ENCODE measurements at places on chromosomes 5 and 9.

DNA sequence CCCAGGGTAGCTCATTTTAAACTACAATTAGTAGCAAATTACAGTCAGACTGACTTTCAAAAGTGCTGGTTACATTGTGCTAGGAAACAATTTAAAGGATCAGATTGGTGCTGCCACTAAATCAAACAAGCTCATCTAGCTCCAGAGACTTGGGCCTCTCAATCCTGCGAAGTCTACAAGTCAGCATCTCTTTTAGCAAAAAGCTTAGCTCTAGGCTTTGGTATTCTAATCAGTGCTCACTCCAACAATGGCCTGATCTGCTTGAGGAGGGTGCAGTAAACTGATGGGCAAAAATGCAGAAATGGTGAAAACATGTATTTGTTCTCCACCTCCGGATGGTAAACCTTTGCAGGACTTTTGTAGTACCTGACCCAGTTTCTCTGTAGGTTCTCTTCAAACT is 47.0 kb upstream of the SEMA6A start:
- DNase-seq = no peak

GRCh38 chr9:130570208-130570607 is 9.2 kb upstream of the FUBP3 start:
- DNase-seq = no peak

GRCh38 chr9:109912726-109913460 is 132.9 kb downstream of the PALM2AKAP2 start:
- DNase-seq = no peak

DNA sequence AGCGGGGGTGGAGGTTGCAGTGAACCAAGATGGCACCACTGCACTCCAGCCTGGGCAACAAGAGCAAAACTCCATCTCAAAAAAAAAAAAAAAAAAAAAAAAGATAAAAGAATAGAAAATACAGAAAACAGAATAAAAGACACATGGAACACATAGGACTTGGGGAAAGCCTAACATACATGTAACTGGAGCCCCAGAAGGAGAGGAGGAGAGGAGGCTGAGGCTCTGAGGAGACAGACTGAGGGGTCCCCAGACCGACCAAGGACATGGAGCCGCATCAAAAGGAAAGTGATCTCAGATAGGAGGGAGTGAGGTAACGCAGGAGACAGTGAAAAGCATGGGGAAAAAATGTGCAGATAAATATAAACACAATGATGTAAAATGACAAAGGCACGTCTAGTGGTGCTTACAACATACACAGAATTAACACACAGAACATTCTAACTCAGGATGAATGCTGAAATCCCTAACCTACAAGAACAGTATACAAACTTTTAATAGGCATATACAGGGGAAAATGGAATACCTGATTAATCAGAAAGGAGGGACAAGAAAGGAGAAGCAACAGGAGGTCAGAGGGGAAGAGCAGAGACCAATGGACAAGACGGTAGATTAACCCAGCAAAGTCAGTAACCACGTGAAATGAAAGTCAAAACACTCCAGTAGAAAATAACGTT is 65.2 kb upstream of the UBAC1 start:
- no peak for DNase-seq

GRCh38 chr9:132748450-132748849 is 78.2 kb downstream of the GTF3C4 start:
- no peak for DNase-seq

DNA sequence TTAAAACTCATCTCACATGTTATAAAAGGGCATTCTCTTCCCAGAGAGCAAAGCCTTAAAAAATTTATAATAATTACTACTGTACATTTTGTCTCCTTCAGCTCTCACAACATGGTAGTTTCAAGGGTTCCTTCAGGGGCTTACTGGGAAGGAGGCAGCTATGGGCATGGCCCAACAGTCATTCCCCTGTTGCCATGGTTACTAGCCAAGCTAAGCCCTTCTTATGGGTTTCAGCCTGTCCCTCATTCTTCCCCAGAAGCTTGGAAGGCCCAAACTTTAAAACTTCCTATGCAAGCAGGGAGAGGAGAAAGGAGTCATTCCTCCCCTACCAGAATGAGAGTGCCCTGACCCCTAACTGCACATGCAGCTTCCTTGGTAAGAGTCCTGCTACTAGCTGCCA is 82.2 kb upstream of the CNTLN start:
- DNase-seq = no peak

DNA sequence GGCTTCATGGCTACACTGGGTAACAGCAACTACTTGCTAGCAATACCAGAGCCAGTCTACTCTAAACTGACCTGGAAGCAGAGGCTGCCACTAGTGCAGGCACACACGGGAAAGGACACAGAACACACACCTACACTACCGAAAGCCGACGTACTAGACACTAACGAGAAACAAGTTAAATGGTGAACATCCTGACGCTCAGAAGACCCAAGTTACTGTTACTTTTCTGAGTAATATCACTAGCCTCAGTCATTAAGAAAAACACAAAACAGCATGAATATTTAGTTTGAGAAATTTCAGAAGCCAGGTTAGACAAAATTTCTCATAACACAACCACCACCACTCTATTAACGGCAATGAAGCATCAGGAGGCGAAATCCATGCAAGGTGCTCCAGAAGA is 44.5 kb downstream of the CAMSAP1 start:
- no peak for DNase-seq

- no peak for DNase-seq
These were observed 18.4 kb upstream of the RARS1 start for GRCh38 chr5:168467755-168468330.

GRCh38 chr5:127112347-127112864 is 39.1 kb upstream of the C5orf63 start:
- DNase-seq = no peak

- no peak for DNase-seq
These were observed 202.7 kb downstream of the RFK start for GRCh38 chr9:76191493-76191892.

GRCh38 chr5:173458828-173459609 is 130.8 kb upstream of the STC2 start:
- no peak for DNase-seq

DNA sequence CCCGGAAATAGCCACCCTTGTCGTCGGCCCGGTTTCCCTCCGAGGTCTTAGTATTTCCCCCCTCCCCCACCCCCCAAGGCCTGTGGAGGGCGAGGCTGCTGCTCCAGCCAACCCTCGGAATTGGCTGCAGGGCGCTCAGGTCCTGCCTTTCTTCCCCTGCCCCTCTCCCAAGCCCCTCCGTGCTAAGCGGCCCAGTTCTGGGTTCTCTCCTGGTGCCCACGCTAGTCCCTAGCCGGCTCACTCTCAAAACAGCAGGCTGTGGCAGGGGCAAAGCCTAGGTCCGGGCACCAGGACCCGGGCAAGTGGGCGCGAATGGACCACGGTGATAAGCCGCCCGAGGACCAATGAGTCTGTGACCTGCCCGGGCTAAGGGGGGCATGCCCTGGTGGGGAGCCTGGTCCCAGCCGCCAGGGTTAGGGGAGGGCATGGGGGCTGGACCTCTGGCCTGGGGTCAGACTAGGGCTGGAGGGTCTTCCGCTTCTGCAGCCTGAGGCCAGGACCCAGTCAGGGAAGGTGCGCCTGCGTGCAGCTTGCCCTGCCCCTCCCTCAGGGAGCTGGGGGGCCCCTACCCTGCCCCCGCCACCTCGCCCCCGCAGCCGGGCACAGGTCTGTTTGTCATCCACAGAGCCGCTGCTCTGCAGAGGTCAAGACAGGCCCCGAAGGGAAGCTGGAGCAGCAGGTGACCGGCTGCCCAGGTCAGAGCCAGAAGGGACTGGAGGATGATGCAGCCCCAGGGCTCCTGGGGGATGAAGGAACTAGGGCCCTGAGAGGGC is 5.0 kb upstream of the IRX4 start:
- DNase-seq = no peak

GRCh38 chr5:9187614-9188013 is 358.3 kb downstream of the SEMA5A start:
- no peak for DNase-seq

DNA sequence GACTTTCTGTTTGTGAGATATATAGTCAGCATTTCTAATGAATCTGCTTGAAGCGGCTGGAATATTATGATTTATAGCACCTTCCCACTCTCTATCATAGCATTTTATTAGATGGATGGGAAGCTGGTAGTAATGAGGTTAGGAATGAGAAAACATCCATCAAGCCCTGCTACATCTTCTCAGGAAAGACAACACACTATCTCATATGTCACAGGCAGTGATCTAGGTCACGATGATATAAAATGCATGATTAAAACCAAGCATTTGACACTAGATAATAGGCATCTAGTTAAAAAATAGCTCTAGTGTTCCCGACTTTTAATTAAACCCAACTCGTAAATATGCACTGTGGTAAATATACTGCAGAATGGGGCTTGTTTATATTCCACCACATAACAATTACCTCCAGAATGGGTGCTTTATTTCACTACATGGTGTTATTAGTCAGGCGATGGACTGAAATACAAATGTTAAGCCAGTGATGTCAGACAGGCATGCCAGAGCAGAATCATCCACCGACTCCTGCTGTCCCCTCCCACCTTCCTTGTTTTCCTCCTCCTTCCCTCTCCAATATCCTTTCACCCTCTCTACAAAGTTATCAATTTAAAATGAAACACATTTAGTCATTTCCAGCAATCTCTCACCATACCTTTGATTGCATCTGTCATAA is 286.8 kb downstream of the SPATA31D1 start:
- no peak for DNase-seq

DNA sequence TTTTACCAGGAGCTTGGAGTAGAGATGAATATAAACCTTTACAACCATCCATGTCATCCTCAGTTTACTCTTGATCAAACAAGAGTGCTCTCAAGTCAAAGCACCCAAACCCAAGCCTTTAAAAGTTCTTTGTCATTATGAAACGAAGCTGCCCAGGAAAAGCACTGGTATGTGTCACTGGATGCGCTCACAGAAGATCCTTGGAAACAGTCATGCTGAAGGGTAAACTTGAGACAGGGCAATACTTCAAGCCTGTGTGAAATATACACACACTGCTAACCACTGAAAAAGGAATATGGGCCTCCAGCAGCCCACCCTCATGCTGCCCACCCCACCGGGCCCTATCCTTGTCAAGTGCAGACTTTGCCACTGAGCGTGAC is 84.5 kb downstream of the PRRT1B start:
- no peak for DNase-seq

- no peak for DNase-seq
These were observed 86.3 kb upstream of the OTULINL start for GRCh38 chr5:14495301-14495700.

DNA sequence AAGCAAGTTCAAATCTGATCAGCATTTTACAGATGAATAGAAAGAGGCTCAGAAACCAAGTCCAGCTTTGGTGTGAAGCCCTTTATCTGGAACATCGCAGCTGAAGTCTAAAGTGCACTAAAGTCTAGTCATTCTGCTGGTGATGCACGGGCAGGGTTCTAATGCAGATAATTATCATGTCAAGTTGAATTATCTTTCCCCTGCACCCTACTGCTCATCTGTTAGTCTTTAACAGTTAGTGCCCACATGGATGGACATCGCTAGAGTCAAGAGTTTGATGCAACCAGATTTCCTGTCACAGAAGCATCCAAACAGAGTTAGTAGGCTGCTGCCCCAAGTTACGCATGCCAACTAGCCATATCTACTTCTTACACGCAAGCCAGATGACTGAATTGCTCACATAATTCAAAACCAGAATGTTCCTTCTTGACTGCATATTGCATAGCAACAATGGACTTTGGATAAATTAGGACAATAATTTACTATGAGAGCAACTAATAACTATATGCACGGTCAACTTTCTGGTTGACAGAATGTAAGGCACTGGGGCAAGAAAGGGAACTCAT is 1.6 kb upstream of the TOMM5 start:
- DNase-seq = no peak

GRCh38 chr9:13078164-13078563 is 201.3 kb downstream of the MPDZ start:
- DNase-seq = no peak

- no peak for DNase-seq
These were observed 518 bp downstream of the SPRY4 start for GRCh38 chr5:142324136-142324870.

DNA sequence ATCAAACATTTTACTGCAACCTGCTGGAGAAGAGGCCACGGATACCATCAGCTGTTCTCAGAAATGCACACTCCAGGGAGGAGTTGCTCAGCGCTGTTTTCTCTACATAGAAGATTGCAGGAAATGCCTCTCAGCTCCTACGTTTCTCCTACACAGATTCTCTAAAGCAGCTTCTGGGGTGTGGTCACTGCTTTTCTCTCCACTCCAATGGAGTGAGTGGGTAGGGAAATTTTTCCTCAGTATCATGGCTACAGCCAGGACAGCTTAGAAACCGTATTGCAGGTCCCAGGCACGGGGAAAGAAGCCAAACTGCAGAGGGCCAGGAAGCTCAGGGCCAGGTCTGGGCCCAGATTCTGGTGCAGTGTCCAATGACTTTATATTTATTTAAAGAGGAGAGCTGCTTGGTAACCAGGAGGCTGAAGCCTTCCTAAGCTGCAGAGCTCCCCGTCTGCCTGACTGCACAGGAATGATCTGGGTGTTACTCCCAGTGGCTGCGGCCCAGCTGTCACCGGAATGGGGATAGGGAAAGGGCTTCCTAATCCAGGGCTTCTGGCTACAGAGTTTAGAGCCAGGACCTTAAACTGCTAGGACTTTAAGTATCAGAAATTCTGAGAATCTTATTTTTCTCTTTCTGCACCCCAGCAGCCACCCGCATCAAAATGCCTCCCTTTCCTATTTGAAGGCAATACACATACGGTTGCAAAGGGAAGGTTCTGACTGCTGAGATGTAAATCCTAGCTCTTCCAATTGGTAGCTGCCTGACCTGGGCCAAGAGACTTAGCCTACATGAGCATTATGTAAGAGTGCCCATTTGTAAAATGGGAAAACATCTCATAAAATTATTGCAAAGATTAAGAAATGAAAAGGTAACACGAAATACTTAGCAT is 1.4 kb upstream of the SPTAN1 start:
- no peak for DNase-seq

GRCh38 chr9:85332487-85332886 is 409.3 kb downstream of the AGTPBP1 start:
- DNase-seq = no peak

- no peak for DNase-seq
These were observed 75.8 kb downstream of the KCNIP1 start for GRCh38 chr5:170579601-170580000.

- no peak for DNase-seq
These were observed 9.5 kb downstream of the GPSM1 start for GRCh38 chr9:136336881-136337280.

DNA sequence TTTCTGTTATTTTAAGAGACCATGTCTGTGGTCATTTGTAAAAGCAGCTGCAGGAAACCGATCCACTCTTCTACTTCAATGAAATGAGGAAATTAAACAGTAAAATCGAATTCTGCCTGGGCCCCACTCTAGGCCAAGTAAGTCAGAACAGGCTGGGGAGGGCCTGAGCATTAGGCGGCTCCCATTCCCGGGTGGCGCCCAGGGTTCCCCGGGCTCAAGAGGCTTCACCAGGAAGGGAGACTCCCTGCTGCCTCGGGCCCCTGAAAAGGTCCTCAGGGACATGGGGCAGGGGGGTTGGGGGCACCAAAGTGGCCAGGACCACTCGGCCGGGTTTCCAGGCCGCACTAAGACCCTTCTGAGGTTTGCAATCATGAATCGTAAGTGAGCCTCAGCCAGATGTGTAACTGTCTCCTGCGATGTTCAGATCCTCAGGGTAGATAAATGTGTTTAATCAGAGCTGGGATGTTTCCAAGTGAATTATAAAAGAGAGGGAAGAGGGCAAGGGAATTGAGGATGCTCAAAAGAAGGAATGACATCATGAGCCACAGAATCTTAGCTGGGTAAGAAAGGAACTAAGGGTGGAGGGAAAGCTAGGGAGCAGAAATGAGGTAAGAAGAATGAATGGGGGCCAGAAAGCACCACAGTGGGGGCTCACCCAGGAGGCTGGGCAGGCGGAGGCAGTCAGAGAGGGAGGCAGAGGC is 24.6 kb downstream of the MED10 start:
- DNase-seq = no peak
